ENCODE measurements at places on chromosomes 7 and 10. TPM values are rescaled to one million over a fixed set of nuclear protein-coding genes. Genes with fewer than 3 reads are reported as not detected.

DNA sequence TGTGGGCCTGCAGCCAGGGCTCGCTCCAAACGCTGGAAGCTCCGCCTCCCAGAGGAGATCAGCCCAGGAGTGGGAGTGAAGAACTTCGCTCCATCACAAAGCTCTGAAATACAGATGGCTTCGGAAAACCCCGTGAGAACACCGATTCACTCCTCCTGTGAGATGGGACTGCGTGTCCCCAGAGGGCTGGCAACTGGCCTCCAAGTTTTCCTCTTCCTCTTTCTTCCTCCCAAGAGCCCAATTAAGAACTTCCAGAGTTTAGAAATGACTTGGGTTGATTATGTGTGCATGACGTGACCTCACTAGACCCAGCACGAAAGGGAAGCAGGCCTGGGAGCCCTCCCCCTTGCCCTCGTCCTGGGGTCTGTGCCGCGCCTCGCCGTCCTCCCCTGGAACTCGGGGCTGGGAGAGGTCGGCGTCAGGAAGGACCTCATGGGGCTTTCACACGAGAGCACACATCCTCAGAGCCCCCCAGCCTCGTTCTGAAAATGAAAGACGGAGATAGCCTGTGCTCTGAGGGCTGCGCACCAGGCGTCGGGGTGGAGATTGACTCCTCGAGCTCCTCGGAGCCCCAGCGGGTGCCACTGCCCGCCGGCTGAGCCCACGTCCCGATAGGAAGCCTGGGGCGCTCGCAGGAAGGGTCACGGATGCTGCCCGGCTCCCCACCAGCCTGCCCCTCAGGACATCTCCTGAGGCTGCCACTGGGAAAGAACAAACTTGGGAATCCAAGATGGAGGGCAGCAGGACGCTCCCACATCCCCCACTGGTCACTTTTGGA, 37.8 kb downstream of the PTPRN2 start:
- DNase-seq = no peak

- DNase-seq = no peak
Measured at GRCh38 chr7:20439416-20440185, 108.9 kb downstream of the ITGB8 start.

Gene PPIA
- 1,866 TPM for polyA plus RNA-seq

Gene TAS2R41
- not detected for polyA plus RNA-seq

- DNase-seq = no peak
Measured at GRCh38 chr10:126080291-126080825, 184.0 kb downstream of the FANK1 start.

DNA sequence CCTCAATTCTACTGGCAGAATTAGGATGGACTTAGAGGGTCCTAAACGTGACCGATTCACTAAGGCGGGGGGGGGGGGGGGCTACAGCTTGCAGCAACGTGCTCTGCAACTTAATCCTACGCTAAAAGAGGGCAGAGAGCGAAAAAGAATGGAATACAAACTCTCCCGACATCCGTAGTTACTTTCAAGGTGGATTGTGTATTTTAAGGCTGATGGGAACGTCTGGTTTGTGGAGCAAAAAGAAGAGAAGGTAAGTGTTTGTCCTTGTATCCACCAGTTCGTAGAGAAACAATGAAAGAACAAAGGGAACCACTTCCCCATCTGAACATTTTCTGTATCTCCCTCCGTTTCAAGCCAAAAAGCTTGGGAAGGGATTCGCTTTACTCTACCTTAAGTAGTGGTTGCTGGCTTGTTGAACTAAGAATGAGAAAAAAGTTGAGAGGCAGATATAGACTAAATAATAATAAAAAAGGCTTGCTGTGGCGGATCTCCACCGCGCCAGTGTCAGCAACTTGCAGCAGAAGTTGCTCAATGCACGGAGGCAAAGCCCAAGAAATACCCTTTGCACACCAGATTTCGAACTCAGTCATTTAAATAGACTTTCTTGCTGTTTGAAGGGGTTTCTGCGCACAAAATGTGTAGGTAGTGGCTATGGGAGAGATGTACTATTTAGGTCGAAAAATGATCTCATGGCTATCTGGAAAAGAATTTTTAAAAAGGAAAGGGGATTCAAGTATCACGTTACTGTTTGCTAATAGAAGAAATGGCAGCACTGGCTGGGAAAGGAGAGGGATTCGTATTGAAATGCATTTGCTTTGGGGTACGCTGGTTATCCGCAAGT, 736 bp downstream of the SKIDA1 start:
- DNase-seq = no peak

Gene SLC39A12
- 0.04 TPM for polyA plus RNA-seq

Gene OR2A12
- not detected for polyA plus RNA-seq

Gene LRRN3
- polyA plus RNA-seq = 2.2 TPM

DNA sequence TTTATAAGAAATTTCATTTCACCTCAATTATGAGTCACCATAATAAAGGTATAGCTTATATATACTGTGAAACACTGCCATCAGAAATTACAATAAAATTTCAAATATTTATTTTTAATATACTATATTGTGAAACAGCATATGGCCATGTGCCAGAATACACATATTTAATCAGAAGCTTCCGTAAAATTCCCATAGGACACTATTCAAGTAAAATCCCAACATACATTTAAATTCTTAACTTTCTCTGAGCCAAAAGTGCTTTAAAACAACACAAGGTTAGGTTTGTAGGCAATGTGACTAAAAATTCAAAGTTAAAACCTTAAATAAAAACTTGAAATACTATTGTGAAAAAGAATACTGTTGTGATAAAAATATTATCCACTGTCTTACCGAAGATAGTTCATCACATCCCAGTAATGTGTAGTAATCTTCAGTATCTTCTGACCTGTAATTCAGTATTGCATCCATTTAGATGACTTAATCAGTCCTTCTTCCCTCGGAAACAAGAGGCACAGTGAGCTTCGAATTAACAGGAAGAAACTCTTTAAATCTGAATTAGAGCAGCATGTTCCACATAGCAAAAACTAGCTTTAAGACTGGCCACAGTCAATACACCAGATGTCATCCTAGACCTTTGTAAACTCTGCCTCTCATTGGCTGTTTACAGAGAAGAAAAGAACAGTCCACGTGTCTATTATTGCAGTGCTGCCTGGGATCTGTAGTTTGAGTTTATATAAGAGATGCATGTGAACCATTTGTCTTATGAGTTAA, at the start of gene DNAJC12:
DNAJC12 (minus strand) TSS at position 648 of the 774 bp plus-strand sequence; CDS start at position 471, 177 bp downstream.
- DNase-seq = no peak

DNA sequence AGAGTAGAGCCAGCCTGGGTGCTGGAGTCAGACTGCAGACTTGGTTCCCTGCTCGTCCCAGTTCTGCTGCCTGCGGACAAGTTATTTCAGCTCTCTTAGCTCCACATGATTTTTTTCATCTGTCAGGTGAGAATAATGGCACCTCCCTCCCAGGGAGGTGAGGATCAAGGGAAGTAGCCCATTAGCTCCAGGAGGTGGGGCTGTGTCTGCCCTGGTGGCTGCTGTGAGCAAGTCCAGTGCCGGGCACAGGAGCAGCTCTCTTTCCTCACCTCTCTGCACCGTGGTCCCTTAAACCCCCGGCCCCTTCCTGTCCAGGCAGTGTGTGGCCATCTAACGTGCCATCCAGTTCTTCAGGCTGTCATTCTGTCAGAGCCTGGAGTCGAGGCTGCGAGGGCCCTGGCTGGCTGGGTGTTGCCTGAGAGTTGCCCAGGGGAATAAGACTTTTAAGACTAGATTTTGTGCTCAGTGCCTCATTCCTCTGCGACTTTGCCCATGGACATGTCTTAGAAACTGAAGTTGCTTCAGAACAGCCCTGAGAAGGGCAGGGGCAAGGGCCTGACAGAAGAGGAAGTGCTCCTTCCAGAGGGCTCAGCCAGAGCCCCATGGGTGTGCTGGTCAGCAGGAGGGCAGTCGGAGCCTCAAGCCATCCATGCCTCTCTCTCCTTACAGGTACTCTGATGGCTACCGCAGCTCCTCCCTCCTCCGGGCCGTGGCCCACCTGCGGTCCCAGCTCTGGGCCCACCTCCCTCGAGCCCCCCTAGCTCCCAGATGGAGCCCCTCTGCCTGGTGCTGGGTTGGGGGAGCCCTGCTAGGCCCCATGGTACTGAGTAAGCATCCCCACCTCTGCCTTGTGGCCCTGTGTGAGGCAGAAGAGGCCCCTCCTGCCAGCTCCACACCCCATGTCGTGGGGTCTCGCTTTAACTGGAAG, 5.0 kb downstream of the ABCB8 start:
- DNase-seq = no peak

DNA sequence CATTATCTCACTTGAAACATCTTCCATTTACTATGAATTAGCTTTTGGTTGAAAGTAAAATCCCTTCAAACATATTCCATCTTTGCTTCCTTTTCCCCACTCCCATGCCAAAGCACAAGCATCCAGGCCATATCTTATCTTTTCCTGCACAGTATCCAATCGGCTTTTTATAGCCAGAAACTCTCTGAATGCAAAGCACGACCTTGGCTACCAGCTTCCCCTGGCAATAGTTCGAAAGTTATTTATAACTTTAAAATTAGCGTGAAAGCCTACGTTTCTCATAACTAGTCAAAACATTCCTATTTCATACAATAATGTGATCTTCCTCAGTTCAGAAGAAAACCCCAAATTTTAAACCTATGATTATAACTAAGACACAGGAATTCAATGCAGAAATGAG, 440 bp downstream of the CTNNA3 start:
- no peak for DNase-seq

DNA sequence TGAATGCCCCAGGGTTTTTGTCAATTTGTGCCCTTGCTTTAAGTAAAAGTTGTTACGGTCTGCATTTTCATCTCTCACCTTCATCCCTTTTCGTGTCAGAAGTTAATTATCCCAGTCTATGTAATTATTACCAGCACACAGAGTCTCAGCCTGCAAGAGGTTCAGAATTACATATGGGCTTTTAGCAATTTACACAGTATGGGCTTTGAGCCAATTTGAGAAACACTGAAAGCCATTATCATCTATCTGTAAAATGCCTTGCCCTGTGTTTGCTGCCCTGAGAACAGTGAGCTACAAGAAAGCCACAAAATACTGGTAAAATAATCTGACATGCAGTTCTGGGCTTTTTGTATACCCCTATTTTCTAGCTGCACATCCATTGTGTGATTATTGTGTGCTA, 125.6 kb upstream of the STEAP4 start:
- peak; percentile 6 for DNase-seq

- no peak for DNase-seq
Measured at GRCh38 chr10:102923601-102924000, 5.5 kb downstream of the CNNM2 start.

- no peak for DNase-seq
Measured at GRCh38 chr10:3172081-3172445, 519 bp downstream of the PITRM1 start.

DNA sequence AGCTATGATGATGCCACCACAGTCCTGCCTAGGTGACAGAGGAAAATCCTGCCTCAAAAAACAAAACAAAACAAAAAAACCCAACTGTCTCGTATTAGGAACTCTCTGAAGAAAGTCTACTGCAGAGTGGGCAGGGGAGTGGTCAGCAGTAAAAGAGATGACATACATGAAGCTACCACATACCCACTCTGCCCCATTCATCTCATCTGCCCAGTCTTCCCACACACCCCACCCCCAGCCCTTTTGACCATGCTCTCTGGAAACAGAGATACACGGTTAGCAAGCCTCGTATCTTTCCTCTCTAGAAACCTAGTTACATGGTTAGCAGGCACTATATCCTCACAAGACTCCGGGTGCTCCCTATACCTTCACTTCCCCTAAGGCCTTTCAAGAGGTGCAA, 8.3 kb downstream of the SLC37A3 start:
- no peak for DNase-seq

- peak; percentile 50 for DNase-seq
Measured at GRCh38 chr7:40232242-40232893, 97.6 kb downstream of the SUGCT start.

Gene PPP1R3C
- 24.5 TPM for polyA plus RNA-seq

Gene LIPK
- not detected for polyA plus RNA-seq

- no peak for DNase-seq
Measured at GRCh38 chr10:114520453-114520852, 116.2 kb upstream of the AFAP1L2 start.

DNA sequence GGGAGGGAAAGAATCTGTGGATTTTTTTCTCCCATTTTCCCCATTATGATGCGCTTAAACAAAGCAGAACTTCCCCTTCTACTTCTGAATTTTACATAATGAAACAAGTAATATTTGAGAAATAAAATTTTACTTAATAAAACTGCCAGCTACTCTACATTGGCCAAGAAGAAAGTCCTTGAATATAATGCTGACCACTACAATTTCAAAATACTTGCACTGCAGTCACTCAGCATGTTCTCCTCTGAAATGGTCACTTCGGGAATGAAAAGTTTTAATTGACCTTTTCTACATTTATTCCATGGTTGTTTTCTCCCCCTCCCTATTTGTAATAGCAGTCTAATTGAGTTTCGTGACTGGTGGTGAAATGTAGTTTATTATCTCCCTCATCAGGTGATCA, 23.9 kb downstream of the GLI3 start:
- DNase-seq = no peak

- DNase-seq = no peak
Measured at GRCh38 chr10:99965700-99966099, 44.0 kb downstream of the DNMBP start.

DNA sequence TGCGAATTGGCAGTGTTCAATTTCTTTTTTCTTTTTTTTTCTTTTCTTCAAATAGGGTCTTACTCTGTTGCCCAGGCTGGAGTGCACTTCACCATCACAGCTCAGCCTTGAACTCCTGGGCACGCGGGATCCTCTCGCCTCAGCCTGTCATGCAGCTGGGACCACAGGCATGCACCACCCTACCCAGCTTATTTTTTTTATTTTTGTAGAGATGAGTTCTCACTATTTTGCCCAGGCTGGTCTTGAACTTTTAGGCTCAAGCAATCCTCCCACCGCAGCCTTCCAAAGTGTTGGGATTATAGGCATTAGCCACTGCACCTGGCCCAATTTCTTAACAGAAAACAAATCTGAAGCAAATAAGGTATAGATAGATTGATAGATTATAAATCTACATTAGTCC, 69.3 kb downstream of the SKIDA1 start:
- no peak for DNase-seq

Gene CPA1
- 0.71 TPM for polyA plus RNA-seq

Gene DENND2A
- 16.9 TPM for polyA plus RNA-seq

- DNase-seq = no peak
Measured at GRCh38 chr10:98168147-98168546, 33.7 kb downstream of the R3HCC1L start.

DNA sequence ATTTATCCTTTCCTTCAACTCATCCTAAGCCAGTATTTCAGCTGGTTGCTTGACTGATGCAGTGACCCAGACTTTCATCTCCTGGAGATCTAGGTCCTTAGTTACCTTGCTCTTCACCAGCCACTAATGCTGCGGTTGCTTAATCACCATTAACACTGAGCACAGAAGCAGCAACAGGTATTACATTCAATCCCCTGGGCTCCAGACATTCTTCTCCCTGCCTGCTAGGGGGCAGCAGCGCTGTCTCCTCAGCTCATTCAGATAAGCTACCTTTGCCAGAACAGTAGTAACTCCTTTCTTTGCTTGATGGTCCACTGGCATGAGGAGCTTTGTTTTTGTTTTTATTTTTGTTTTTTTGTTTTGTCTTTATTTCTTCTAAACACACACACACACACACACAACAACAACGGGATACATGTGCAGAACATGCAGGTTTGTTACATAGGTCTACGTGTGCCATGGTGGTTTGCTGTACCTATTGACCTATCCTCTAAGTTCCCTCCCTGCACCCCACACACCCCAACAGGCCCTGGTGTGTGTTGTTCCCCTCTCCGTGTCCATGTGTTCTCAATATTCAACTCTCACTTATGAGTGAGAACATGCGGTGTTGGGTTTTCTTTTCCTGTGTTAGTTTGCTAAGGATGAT, 1043.2 kb upstream of the C7orf33 start:
- no peak for DNase-seq

- DNase-seq = no peak
Measured at GRCh38 chr7:23012908-23013714, 819 bp downstream of the HYCC1 start.
